Stimulated activated CD4-positive, alpha-beta T cell treated with anti-CD3 and anti-CD28 coated beads, Interleukin-4, amount 100 ng/mL, for 4 hours (primary cell): ENCODE measurements at places on chromosomes 4 and X.

- no peak for DNase-seq
These were observed 96.7 kb downstream of the AREG start for GRCh38 chr4:74541667-74542066.

DNA sequence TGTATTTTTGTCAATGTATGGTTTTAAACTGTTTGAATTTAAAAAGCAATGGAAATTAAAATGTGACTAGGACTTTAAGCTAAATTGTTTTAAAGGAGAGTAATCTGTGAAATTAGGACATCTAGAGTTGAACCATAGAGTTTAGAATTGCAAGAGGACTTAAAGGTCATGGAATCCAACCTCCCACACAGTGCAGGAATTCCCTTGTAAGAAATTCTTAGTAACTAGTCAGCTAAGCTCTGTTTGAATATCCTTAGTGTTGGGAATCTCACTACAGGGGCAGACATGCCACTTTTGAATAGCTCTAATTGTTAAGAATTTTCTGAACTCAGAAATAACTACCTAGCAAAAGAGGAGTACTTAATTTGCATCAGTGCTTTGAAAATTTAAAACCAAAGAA, 292.9 kb downstream of the IL1RAPL1 start:
- DNase-seq = no peak

- DNase-seq = no peak
These were observed 510.6 kb upstream of the BOD1L1 start for GRCh38 chr4:14138106-14138505.

- no peak for DNase-seq
These were observed 57.5 kb upstream of the GC start for GRCh38 chr4:71841336-71841735.

DNA sequence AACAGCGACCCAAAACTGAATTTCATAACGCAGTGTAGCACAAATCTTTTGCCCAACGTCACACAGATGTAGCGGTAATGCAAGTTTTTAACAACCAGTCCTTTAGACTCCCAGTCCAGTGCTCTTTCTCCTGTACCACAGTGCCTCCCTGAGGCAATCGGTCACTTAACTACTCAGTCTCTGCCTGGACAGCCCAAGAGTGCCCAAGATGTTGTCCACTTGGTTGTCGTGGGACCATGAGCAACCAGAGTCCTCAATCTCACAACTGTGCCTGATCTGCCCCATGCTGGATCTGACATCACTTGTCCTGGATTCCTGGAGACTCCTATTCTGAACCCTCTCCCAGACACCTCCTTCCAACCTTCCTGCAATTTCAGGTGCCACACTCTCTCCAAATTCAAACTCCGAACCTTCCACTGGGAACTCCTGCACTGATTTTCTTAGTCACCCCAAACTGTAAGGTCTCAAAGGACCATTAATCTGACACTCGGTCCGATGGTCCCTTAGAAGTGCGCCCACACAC, 702 bp downstream of the MMGT1 start:
- DNase-seq = no peak

- DNase-seq = no peak
These were observed 117.8 kb upstream of the EDA2R start for GRCh38 chrX:66756717-66757116.

DNA sequence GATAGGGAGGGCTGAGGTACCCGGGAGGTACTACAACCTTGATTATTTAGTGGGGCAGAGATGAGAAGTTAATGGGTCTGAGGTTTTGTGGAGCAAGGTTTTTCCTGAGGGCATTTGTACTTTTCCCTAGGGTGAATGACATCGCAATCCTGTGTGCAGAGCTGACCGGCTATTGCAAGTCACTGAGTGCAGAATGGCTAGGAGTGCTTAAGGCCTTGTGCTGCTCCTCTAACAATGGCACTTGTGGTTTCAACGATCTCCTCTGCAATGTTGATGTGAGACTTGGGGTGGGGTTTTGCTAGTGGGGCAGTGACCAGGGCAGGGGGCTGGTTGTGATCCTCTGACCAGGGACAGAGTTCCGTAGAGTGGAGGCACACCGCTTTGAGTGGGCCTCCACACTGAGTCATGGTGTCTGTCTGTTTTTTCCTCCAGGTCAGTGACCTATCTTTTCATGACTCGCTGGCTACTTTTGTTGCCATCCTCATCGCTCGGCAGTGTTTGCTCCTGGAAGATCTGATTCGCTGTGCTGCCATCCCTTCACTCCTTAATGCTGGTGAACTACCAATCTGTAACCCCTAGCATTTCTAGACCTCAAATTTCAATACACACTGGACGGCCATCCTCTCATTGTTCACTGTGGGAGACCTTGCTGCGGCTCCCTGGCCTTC, 9.9 kb downstream of the MED12 start:
- no peak for DNase-seq
